ENCODE measurements at places on chromosomes 3 and 15. TPM values are rescaled to one million over a fixed set of nuclear protein-coding genes. Genes with fewer than 3 reads are reported as not detected.
A peak's percentile ranks its signal among the peaks of the same experiment; 100 is the strongest.

DNA sequence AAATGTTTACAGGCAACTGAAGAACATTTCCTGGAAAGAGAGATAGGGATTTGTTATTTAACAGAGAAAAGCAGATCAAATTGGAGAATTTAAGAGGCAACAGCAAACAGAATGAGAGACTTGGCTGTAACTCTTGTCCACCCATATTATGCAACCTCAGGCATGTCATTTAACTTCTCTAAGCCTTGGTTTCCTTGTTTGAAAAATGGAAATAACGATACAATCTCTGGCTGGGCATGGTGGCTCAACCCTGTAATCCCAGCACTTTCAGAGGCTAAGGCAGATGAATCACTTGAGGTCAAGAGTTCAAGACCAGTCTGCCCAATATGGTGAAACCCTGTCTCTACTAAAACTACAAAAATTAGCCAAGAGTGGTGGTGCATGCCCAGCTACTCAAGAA lies 23.7 kb downstream of the ARRDC4 start:
- no peak for DNase-seq

DNA sequence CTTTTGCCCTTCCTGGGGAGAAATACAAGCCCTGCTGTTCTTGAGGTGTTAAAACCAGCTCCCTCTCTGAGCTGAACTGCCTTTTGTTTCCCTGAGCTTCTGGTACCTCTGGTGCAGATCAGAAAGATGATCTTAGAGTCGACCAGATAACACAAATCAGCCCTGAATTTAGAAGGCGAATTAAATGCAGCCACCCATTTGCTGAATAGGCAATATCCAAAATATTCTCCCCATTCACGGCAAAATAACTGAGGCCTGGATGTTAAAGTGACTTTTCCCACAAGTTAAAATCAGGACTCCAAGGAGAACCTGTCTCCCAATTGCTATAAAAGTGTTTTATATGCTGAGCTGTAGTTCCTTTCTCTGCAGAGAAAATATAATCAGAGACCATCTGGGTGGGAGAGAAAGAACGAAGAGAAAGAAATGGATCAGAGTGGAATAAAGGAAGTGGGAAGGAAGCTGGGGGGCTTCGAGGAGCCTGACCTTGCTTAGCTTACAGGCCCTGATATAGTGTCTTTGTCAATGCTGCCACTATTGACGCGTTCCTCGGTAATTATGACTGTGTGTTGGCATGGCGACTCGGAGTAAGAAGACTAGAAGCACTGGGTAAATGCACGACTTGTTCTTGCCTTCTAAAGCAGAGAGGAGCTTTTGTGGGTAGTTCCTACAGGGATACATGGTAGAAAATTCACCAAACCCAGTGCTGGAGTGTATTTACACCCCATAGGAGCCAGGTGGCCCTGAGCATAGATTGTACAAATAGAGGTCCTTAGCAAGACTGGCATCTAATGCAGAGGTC lies 47.5 kb upstream of the POLG start:
- DNase-seq: no peak

DNA sequence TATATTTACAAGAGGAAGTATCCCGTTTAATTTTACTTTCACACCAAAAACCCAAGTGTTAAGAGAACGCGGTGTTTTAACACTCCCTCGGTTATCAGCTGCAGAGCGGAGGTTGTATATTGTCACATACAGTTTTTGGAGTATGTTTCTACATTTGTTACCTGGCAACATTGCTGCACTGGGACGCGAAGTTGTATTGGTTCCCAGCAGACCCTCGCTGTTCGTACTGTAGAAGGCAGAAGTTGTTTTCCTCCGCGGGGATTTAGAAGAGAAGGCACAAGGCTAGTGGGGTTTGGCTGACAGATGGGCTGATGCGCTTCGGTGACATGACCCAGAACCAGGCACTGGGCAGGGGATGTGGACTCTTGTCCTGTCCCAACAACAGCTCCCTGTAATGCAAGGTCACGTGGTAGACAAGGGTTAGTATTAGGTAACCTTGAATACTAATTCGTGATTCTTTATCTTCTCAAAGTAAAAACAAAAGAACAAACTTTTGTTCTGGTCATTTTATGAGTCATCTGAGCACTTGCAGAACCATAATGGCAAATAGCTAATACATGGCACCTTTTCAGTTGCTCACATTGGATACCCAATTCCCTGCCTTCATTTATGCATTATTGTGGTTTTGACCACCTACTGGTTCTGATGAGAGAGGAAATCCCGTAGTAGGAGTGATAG lies 230.4 kb upstream of the BHLHE40 start:
- no peak for DNase-seq

Gene ATP8B4
- total RNA-seq: 3.6 TPM

GRCh38 chr3:45462522-45463265 lies 74.3 kb downstream of the LARS2 start:
- DNase-seq: no peak

DNA sequence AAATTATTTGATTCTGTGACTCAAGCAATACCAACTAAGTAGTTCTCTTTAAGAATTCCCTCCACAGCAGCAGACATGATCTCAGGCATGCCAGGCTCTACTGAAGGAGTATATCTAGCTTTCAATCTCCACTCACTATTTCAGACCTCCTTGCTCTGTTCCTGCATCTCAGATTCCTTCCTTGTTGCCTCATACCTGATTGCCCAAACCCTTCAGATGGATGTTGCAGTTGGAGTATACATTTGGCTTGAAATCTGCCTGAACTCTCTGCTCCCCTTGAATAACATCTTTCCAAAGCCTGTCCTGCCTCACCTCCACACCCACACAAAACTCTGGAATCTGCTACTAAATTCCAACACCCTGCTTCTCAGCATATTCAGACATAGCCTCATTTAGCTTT lies 19.8 kb upstream of the TM4SF4 start:
- no peak for DNase-seq

Gene ZIC4
- total RNA-seq: not detected

GRCh38 chr15:25094519-25094918 lies 139.7 kb downstream of the SNRPN start:
- no peak for DNase-seq

DNA sequence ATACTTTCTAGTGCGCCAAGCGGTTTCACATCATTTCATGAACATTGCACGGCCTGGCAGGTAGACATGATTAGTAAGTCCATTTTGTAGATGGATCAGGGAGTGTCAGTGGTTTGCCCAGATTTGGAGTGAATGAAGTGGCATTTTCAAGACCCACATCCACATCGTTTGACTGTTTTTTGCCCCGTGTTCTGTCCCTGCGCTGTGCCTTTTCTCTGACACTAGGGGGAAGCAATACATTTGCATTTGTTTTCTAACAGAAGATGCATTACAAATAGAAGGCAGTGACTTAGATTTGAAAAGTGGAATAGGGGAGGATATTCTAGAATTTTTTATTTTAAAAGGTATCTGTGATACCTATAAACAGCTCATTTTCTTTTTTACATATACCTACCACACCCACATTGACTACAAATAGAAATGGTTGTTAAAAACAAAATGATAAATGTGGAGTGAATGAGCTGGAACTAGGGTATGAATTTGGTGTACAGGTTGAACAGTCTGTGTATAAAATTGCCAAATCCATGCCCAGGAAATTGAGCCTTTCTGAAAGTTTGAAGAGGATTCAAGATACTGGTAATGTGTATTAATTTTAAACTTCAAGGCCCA lies 98.0 kb downstream of the USP13 start:
- DNase-seq: peak; percentile 38

DNA sequence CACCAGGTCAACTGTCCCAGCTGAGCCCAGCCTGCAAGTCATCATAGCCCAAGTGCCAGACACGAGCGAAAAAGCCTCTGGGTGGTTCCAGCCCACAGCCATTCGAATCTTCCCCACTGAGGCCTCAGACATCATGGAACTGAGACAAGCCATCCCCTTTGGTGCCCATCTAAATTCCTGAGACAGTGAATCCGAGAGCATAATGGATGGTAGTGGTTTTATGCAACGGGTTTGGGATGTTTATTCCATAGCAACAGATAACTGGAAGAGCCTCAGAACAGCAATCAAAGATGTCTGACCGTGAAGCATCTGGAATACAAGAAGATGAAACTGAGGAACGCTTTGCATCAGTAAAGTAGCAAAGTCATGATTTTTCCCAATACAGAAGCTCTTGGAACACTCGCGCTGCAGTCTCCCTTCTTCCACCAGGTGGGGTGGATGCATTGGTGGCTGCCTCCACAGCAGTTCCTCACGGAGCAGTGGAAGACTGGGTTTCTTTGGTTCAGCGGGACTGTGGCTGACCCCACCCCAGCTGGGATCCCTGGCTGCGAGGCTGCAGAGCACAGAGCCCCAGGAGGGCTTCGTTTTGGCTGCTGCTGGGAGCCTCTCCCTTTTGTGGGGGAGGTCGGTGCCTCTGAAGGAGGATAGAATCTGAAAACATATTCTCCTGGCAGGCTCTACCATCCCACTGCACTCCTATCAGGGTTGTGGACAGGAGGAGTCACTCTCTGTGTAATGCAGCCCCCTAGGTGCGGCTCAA lies 26.4 kb upstream of the PDE8A start:
- DNase-seq: peak; percentile 84

DNA sequence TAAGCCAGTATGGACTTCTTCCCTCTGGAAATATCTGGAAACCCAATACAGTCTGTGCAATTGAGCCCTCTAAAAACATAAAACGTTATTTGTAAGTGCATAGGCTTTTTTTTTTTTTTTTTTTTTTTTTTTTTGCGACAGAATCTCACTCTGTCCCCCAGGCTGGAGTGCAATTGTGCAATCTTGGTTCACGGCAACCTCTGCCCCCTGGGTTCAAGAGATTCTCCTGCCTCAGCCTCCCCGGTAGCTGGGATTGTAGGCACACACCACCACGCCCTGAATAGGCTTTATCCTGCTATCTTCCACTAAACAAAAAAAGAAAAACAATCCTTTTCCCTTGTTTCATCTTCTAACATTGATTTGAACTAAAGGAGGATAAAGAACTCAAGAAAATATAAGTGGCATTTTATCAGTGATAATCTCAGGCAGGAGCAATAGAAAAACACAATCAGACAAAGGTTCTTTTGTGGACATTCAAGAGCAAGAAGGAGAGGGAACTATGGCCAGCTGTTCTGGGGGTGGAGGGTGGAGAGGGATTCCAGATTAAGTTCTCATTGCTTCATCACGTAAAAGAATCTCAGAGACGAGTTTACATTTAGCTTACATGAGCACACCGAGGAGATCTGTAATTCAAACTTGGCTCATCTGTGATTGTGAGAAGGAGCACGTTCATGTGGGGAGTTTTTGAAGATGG lies 68.6 kb downstream of the ITGB5 start:
- DNase-seq: no peak

Gene TBL1XR1
- total RNA-seq: 103 TPM

DNA sequence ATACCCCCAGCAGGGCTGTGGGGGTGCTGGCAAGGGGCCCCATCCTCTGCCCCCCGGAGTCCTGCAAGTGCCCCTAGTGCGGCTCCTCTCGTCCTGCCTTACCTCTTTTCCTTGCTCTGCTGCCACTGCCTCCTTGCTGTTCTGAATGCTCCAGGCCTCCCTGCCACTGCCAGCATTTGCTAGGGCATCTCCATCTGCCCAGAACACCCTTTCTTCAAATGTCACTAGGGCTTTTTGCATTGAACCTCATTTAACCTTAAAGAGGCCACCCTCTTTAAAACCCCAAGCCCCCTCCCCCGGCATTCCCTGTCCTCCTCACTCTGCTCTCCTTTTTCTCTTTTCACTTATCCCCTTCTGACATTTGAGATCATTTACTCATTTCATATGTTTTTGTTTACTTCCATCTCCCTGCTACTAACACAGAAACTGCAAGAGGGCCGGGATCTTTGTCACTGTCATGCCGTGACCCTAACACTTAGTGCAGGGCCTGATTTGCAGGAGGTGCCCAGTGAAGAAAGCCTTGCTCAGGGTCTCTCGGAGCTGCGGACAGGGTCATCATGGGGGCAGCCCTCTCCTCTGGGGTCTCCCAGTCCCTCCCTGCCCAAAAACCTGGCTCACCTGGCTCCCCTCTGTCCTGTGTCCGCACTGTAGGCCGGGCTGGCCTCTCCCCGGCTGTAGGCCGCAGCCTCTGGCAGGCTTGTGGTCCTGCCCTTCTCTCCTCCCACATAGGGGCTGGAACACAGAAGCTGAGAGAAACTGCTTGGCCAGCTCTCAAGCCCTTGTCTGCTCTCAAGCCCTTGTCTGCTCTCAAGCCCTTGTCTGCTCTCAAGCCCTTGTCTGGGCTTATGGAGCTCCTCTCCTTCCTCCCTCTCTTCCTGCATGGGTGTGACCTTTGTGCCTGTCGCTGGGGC lies at the start of gene ACOX2:
Gene ACOX2 (minus strand): TSS at position 690 of the 911 bp plus-strand sequence. CDS start 2,084 bp downstream, outside the sequence.
- DNase-seq: peak; percentile 49

DNA sequence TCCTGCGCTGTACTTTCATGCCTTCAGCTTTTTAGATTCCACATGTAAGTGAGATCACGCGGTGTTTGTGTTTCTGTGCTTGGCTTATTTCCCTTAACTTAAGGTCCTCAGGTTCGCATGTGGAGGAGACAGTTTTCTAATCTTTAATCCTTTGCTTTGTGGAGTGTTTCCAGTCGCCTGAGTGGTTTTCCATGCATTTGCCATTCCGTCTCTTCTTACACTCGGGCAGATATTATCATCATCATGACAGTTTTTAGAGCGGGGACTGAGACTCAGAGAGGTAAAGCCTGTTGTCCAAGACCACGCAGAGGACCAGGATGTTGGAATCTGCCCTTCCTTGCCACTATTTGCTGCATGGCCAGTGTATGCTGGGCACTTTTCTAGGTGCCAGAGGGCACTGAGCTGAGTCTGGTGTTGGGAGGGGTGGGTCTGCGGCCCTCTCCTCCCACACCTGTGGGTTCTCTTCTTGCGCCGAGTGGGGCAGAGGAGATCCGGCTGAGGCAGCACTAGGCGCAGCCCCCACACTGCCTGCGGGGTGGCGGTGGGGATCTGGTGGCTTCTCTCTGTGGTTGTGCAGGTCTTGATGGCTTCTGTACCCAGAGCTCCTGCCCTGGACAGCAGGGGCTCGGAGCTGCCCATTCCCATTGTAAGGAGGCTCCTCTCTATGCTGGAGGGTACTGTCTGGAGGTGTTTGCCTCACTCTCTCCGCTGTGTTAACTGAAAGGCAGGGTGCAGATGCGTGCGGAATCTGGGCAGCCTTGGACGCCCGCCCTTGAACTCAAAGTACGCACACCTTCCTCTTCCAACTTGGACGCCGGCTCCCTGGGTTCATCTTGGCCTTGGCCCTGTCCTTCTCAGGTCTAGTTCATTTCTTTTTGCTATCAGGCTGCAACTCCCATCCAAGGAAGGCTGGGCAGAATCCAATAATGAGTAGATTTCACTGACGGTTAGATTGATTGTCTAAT lies 156.0 kb upstream of the RGMA start:
- no peak for DNase-seq

Data from lung microvascular endothelial cell (primary cell).